Cerebellum (tissue), 4 donors: ENCODE measurements at places on chromosomes 2 and 18. TPM values are rescaled to one million over a fixed set of nuclear protein-coding genes. Genes with fewer than 3 reads are reported as not detected.

DNA sequence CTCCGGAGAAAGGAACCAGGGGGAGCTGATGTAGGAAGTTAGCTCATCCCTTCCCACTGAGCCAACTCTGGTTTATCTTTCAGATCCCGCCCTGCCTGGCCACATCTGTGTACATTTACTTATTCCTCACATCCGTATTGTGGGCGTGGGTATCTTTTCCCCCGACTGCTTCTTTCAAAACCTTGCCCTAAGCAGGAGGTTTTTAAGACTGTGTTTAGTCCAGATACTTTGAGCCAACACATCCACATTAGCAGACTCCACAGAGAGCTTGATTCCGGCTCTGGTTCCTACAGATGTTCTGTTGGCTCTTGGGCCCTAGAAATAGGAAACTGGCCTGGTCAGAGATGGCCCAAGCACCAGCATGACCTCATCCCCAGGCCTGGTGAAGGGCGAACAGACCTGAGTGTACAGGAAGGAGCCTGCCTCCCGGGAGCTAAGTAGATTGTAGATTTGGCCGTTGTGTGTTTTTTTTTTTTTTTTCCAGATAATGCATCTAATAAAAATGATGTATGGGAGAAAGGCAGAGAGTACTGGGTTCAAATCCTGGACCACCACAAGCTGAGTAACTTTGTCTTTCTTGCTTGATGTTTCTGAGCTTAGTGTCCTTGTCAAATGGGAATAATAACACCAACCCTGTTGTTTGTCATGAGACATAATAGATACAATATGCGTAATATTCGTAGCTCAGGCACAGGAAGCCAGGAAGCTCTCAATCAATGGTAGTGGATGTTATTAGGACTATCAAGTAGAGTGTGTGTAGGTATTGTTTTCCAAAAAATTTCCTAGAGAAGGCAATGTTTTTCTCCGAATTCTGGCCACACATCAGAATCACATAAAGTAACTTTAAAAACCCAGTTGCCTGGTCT is 92.3 kb downstream of the PRKCE start:
- DNase-seq = no peak

The RESP18 gene
- 1.1 TPM for total RNA-seq

The ANKRD30BL gene
- 33.8 TPM for total RNA-seq

The SLC4A5 gene
- 5.9 TPM for total RNA-seq

GRCh38 chr18:63700501-63700900 is 2.3 kb upstream of the SERPINB11 start:
- no peak for DNase-seq

- DNase-seq = no peak
Measured at GRCh38 chr2:119674711-119675500, 4.1 kb upstream of the TMEM177 start.

The TBR1 gene
- total RNA-seq = 0.64 TPM

The METTL21A gene
- total RNA-seq = 16.2 TPM

The DNAJC5G gene
- total RNA-seq = 1.3 TPM

DNA sequence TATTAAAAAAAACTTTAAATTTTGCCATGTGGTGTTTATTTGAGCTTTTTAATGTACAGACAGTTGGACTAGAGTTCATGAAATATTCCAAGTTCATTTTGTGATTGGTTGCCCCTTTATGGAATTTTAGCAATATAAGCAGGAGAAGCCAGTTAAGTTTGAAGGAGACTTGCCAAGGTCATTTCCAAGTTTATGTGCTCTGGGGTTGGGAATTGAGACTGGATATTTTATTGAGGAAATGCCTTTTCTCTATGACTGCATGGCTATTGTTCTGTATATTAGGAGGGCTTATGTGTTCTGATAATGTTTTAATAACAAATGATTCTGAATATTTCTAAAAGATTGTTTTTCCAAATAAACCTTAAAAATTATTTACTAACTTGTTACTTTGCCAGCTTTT is 67.0 kb upstream of the TCF4 start:
- DNase-seq = no peak

GRCh38 chr2:70068119-70068518 is 19.2 kb upstream of the PCBP1 start:
- no peak for DNase-seq

The STPG4 gene
- 1.00 TPM for total RNA-seq

DNA sequence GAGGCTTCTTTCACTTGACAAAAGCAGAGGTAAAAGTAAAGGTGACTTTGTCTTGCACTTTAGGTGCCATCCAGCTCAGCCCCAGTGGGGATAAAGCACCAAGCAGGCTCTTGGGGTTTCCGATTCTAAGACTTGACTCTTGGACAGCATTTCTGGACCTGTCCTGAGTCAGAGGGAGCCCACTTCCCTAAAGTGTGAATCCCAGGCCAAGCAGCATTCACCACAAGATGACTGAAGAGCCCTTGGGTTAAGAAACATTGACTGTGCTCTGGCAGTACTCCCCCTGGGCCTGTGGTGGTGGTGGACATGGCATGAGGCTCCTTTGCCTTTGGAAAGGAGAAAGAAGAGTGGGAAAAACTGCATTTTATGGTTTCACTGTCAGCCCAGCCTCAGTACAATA is 638.0 kb upstream of the VRK2 start:
- no peak for DNase-seq

- no peak for DNase-seq
Measured at GRCh38 chr2:143001501-143001900, 124.0 kb downstream of the KYNU start.

The DUSP11 gene
- 27.1 TPM for total RNA-seq
